ENCODE measurements at places on chromosomes 2 and 18.

- no peak for DNase-seq
Measured at GRCh38 chr2:100485396-100485795, 15.1 kb downstream of the NMS start.

- no peak for DNase-seq
Measured at GRCh38 chr2:107263628-107264027, 377.7 kb upstream of the ST6GAL2 start.

DNA sequence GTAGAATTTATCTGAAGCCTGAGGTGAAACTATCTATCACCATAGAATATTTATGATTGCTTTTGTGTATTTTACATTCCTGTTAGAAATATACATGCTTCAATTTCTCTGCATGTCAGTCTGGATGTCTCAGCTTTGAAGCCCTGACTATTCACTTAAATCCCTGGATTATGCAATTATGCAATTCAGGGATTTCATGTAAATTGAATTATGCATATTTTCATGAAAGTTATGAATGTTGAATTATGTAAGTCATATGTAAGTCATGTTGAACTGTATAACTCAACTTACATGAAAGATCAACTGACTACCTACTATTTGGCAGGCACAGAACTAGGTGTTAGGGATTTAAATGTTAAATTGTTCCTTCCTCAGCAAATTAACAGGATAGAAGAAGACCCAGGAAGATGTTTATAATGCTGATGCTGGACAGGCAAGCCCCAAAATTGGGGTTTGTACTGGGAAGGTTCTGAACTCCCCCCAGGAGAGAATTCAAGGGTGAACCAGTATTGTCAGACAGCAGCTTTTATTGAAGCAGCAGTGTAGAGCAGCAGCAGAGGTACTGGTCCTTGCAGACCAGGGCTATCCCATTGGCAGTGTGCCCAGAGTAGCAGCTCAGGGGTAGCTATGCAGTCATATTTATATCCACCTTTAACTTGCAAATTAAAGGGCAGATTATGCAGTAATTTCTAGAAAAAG, 236.5 kb downstream of the ZNF804A start:
- DNase-seq: no peak

GRCh38 chr2:95391641-95392310, 10.7 kb upstream of the FAHD2A start:
- DNase-seq: no peak

DNA sequence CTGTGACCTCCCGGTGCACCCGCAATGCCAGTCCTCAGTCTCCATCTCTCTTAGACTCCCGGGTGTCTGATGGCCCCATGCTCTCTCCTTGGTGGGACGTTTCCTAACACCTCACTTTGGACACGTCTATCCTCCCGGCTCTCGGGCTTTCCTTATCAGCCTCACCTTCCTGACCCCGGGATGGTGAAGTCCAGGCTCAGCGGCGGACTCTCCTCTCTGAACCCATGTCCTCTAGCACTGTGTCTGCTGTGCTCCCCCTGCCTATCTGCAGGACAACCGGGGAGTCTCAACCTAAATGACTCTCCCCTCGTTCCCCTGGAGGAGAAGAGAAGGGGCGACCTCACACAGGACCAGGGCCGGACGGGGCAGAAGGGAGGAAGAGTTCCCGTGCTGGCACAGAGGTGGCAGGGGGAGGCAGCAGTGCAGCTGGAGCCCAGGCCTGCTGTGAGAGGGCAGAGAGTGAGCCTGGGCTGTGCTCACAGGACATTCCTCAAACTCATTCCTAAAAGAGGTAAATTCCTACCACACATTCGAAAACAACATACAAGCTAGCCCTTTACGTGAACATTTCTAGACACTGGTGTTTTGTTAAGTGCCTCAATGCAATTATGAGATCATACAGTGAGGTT, 41.9 kb downstream of the MBP start:
- DNase-seq: no peak

- no peak for DNase-seq
Measured at GRCh38 chr2:164642268-164642667, 21.0 kb upstream of the GRB14 start.

DNA sequence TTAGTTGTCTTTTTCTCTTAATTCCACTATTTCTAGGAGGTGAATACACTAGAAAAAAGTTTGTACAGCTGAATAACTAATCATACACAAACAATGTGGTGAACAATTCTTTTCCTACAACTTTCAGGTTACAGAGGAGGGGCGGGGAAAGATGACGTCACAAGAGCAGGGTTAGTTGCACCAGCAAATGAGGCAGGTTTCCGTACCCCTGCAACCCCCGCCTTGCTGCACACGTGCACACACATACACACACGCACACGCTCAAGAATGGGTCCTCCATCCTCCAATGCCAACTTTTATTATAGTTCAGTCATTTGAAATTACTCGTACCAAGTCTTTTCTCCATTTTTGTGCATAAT, 122.8 kb downstream of the ARL4C start:
- no peak for DNase-seq

- DNase-seq: no peak
Measured at GRCh38 chr2:156553714-156554442, 117.7 kb downstream of the GPD2 start.

DNA sequence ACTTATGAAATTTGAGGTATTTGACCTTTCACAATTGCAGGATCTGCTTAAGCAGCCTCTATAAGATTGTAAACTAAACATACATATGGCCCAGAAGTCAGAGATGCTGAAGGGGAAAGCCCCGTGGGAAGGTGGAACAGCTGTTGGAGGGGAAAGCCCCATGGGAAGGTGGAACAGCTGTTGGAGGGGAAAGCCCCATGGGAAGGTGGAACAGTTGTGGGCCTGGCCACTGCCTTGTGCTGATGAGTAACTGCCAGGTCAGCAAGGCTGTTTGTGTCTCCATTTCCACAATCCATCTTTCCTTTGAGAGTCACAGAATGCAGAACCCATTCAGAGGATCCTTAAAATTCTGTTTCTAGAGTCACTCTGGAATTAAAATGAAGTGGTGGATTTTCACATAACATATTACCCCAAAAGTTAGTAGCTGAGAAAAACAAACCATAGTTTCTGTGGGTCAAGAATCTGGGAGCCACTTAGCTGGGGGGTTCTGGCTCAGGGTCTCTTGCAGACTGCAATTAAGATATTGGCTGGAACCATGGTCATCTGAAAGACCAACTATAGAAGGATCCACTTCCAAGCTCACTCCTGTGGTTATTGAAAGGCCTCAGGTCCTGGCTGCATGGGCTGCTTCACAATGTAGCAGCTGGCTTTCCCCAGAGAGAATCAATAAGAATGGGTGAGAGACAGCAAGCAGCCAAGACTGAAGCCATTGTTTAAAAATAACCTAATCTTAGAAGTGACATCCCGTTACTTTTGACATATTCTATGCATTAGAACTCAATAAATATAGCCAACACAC, 86.6 kb upstream of the CAVIN2 start:
- no peak for DNase-seq

- no peak for DNase-seq
Measured at GRCh38 chr2:5693287-5694201, 1.4 kb downstream of the SOX11 start.

DNA sequence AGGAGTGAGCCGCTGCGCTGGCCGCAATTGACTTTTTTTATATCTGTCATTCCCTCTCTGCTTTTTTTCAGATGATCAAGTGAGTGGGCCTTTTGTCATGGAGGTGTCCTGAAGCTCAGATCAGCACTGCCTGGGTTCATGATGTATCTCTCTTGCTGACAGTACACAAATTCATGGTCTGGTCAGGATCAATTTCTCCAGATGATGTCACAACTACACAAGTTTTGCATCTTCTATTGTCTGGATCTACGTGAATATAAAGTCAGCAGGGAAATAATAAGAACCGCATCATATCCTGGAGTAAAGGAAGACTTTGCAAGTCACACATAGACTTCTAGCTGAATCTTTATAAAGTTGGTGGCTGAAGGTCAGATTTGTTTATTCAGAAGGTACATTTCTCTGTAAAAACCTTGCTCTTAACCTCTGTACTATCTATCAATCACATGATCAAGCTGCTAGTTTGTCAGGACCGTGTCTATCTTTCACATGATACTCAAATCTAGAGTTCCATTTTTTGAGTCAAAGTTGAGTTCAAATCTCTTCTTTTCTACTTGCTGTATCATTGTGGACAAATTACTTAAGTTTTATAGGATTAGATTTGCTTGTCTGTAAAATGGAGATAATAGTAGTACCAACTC, 13.1 kb upstream of the CD28 start:
- DNase-seq: no peak

DNA sequence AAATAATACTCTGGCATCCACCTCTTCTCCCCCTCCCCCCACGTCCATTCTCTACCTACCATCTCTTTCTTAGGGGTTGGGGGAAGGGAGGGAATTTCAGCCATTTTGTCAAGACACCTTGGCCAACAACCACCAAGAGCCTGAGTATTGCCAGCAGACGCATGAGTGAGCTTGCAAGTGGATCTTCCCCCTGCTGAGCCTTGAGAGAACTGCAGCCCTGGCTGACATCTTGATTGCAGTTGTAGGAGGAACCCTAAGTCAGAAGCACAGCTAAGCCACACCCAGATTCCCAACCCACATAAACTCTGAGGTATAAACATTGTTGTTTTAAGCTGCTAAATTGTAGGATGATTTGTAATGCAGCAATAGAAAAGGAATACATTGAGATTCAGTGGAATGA, 165.6 kb downstream of the TMEFF2 start:
- DNase-seq: no peak
